ENCODE measurements at places on chromosomes 5 and 9.
A peak's percentile ranks its signal among the peaks of the same experiment; 100 is the strongest.

GRCh38 chr9:35274993-35275392 is 113.2 kb downstream of the UNC13B start:
- no peak for DNase-seq

DNA sequence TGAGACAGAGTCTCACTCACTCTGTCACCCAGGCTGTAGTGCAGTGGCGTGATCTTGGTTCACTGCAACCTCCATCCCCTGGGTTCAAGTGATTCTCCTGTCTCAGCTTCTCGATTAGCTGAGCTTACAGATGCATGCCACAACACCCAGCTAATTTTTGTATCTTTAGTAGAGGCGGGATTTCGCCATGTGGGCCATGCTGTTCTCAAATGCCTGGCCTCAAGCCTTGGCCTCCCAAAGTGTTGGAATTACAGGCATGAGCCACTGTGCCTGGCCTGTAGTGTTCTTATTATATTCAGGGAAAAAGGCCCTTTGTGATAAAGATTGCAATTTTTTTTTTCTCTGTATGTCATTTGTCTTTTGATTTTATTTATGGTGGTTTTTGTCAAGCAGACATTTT is 24.0 kb upstream of the MCCC2 start:
- DNase-seq, result no peak

GRCh38 chr5:79133657-79134451 is 22.2 kb downstream of the BHMT start:
- peak; percentile 65 for DNase-seq

DNA sequence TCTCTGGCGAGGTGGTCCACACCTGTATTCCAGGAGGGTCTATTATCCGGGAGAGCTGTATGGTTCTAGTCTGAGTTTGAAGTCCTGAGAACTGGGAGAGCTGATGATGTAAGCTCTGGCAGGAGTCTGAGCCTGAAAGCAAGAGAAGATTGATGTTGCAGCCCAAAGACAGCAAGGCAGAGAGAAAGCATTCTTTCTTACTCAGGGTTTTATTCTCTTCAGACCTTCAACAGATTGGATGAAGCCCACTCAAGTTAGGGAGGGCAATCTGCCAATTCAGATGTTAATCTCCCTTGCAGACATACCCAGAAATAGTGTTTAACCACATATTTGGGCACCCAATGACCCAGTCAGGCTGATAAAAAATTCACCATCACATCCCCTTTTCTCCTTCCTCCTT is 159.1 kb downstream of the CCDC171 start:
- DNase-seq, result no peak

- DNase-seq, result no peak
Measured at GRCh38 chr5:44847206-44847852, 38.6 kb downstream of the MRPS30 start.

GRCh38 chr9:126947529-126947928 is 32.9 kb downstream of the RALGPS1 start:
- peak; percentile 18 for DNase-seq

GRCh38 chr9:98020476-98021145 is 35.9 kb upstream of the NANS start:
- DNase-seq, result no peak

- no peak for DNase-seq
Measured at GRCh38 chr5:137481596-137481995, 17.5 kb downstream of the SPOCK1 start.

- DNase-seq, result no peak
Measured at GRCh38 chr9:84788803-84789462, 119.4 kb downstream of the NTRK2 start.

DNA sequence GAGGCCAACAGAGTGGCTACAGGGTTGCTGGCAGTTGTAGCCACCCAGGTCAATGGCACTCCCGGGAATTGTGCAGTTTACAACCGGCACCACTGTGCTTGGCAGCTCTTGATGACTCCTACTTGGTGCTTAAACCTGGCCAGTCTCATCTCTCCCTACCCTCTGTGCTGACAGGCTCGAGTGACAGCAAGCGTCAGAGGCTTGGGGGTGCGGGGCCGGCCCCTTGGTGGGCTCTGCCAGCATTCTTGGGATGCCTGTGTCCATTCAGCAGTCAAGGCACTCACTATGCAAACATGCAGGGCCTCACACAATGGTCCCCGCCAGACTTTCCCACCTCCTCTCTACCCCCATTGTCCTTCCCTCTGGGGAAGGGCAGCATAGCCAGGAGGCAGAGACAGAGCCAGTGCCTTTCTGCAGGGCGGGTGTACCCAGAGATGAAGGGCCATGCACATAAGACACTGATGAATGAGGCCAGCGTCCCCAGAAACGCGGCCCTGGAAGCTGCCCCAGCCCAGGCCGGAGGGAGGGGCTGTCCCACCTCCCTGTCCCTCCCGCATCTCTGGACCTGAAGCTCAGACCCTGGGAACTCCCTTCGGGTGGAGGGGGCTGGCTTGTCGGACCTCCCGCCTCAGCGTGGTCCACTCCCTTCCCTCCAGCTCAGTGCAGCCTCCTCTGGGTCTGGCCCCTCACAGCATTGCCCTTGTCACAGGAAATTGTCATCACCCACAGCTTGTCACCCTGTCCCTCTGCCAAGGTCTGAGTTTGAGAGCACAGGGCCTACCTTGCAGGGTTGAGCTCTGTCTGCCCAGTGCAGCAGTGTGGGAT is 26.4 kb upstream of the NOTCH1 start:
- no peak for DNase-seq

GRCh38 chr9:80720579-80720978 is 968.8 kb downstream of the TLE1 start:
- no peak for DNase-seq

DNA sequence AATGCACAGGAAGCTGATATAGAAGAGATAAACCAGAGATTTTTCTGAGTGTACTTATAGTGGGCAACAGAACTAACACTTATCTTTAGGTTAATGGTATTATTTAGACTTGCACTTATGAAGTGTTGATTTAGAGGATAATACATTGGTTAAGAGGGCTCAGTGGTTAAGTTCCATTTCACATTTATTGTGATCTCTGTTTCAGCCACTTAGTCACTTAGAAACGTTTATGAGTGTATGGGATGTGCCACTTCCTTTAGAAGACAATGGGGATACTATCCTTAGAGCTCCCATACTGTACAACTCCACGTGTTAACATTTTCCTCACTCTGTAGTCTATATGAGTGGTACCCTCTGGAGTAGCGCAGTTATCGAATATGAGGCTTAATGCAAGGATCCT is 57.5 kb downstream of the PIP5K1B start:
- no peak for DNase-seq

- DNase-seq, result peak; percentile 61
Measured at GRCh38 chr9:29211580-29212396, 1638.5 kb upstream of the C9orf72 start.

DNA sequence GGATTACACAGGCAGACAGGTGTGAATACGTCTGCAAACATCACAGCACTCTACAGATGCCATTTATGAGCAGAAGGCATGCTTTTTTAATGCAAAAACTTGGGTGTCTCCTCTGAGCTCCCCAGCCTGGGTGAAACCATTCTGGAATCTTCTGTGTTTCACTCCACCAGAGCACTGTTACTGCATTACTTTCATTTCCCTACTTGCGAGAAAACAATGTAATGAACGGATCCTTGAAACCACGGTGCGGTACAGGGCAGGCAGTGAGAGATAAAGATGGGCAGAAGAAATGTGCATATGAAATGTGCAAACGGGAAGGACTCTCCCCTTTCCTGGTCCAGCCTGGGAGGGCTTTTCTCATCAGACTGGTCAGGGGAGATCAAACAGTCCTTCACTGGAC is 584.3 kb upstream of the KLF4 start:
- no peak for DNase-seq

DNA sequence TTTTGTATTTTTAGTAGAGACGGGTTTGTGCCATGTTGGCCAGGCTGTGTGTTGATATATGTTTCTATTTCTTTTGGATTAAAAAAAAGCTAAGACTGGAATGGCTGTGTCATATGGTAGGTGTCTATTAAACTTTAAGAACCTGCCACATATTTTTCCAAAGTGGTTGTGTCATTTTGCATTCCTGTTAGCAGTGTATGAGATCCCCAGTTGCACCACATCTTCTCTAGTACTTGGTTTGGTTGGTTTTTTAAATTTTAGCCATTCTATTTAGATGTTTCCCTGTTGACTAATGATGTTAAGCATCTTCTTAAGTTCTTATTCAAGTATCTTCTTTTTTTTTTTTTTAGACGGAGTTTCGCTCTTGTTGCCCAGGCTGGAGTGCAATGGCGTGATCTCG is 36.2 kb upstream of the MEGF9 start:
- no peak for DNase-seq

DNA sequence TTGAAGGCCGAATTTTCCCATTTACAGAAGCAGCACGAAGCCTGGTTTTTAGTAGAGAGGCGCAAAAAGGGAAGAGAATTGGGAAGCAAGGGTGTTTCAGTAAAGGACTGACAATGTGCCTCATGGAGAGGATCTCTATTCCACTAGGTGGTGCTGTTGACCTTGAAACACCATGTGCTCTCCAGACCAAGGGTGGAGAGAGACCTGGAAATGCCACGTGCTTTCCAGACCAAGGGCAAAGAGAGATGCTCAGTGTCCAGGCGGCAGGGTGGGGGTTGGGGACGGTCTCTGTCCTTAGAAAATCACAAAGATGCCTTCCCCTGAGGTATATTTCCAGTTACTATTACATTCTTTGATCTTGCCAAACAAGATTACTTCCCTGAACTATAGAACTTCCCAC is 425.3 kb downstream of the CSNK1G3 start:
- peak; percentile 58 for DNase-seq

- no peak for DNase-seq
Measured at GRCh38 chr5:136006164-136006563, 22.6 kb upstream of the TGFBI start.

DNA sequence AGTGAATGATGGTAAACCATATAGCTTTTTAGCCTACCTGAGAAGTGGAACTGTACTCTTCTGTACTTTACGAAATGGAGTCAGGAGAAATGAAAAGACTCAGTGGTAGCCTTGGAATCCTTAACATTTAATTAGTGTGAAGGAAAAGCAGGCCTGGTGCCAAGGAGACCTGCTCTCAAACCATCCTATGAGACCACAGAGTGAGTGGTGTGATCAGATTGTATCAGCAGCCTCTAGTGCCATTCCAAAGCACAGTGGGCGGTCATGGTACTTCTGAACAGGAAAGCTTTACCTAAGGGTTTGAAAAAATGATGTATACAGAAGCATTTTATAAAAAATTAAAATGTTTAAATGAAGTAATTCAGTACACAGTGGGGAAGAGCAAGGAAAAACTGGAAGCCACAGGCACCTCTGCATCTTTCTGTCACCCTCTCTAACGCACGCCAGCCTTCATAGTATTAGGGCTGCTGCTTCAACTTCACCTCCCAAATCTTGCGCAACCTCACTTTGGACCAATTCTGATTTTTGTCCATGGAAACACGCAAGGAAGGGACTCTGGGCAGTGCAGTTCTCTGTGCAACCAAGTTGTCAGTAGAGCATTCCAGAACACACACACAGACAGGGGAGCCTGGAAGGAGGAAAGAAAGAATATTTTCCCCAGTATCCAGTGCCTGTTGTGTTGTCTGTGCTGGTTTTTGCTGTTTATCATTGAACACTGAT is 203.7 kb downstream of the SH3GL2 start:
- no peak for DNase-seq

DNA sequence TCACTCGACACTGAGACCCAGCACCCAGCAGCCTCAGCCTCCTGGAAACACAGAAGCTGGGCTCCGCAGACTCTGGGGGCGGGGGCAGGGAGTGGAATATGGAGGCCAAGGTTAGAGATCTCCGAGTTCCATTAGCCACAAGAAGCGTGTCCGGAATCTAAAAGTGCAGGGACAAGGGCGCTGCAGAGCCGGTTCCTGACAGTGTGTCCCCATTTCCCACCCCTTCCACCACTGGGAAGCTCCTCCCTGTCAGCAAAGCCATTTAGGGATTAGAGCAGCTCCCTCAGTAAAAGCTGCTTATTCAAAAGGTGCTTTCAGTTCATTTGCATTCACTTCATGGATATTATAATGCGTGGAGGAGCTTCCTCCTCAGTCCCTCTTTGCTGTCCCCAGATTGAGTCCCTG is 74.1 kb upstream of the HSPA9 start:
- no peak for DNase-seq

DNA sequence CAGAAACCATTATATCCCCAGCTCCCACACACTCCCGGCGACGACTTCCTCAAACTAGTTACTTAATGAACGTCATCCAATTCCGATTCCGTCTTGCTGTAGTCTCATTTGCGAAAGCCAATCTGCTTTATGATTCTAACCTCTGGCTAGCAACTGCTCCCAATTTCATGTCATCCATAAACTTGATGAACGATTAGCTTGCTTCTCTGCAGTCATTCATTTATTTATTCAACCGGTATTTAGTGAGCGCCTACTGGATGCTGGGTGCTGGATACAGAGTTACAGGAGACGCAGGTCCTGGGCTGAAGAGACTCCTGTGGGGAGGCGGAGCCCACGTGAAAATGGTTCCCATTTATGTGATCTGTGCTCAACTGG is 46.2 kb downstream of the TSPAN17 start:
- peak; percentile 29 for DNase-seq

- DNase-seq, result no peak
Measured at GRCh38 chr9:5402217-5402616, 35.5 kb downstream of the PLGRKT start.

GRCh38 chr5:133916914-133917313 is 51.5 kb downstream of the C5orf15 start:
- DNase-seq, result peak; percentile 66

GRCh38 chr5:17219006-17219422 is 1.6 kb downstream of the BASP1 start:
- DNase-seq, result peak; percentile 82

- no peak for DNase-seq
Measured at GRCh38 chr5:179435731-179436315, 90.6 kb upstream of the ADAMTS2 start.

DNA sequence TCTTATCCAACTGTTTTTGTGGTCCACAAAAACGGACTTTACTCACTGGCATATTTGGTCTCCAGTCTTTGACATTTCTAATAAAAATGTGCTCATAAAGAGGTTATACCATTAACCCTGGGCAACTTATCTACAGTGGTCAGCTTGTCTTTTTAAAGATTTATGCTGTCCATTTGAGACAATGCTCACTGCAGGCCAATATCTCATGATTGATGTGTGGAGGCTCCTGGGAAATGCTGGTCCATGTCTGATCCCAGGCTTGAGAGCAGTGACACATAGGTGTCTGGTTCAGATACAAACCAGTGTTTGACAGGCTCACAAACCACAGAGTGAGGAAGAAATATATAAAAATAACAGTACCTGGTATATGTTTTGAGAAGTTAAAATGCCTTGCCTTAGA is 180.7 kb downstream of the TARS1 start:
- no peak for DNase-seq

DNA sequence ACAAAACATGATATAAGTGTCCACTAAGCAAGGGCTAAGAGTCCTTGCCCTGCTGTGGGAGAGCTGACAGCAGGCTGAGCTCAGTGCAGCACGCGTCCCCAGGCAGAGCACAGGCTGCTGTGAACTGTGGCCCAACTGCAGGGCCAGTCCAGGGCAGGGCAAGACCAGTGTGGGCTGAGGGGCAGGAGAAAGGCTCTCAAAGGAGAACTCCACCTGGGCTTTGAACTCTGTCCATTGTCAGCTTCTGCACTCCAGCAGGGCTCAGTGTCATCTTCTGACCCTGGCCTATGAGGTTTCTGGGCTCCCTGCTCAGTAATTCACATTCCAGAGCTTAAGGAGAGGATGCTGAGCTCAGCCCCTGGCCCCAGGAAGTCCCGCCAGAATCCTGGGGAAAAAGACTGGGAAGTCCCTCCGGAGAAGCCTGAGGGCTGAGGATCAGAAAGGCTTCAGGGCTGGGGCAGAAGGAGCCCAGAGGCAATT is 37.4 kb downstream of the LHFPL2 start:
- DNase-seq, result no peak

- no peak for DNase-seq
Measured at GRCh38 chr5:89399548-89399947, 516.6 kb upstream of the MEF2C start.

- no peak for DNase-seq
Measured at GRCh38 chr9:135413461-135413860, 66.1 kb upstream of the PPP1R26 start.

Data from COR-L47 (cell line).